Substantia nigra (tissue), 51 donors: ENCODE measurements at places on chromosomes 6 and 20.

GRCh38 chr6:44699082-44699481, 311.6 kb downstream of the CDC5L start:
- DNase-seq: no peak

GRCh38 chr6:125114248-125114858, 39.2 kb upstream of the TPD52L1 start:
- no peak for DNase-seq

- DNase-seq: no peak
These were observed 16.1 kb upstream of the SCGN start for GRCh38 chr6:25635886-25636317.

- DNase-seq: no peak
These were observed 163.2 kb upstream of the UST start for GRCh38 chr6:148583631-148584030.

GRCh38 chr20:46823271-46823751, 71.3 kb upstream of the EYA2 start:
- DNase-seq: no peak

GRCh38 chr6:163695414-163695864, 280.9 kb downstream of the QKI start:
- no peak for DNase-seq
